ENCODE measurements at places on chromosomes 4 and X.

GRCh38 chrX:149643496-149643895 lies 11.9 kb upstream of the TMEM185A start:
- no peak for DNase-seq

DNA sequence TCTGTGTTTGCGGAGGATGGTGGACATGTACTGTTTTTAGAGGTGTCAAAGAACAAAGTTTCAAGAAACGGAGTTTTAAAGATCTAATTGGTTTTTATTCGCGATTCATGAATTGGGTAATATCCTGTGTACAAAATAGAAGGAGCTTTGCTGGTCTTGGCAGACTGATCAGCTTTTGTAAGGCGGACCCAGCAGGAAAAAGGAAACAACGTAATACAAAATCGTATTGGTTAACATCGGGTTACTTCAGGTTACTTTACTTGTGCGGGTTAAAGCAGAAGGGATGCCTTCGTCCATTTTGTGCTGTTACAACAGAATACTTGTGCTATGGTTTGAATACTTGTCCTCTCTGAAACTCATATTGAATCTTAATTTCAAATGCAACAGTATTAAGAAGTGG lies 11.4 kb upstream of the NYX start:
- no peak for DNase-seq

DNA sequence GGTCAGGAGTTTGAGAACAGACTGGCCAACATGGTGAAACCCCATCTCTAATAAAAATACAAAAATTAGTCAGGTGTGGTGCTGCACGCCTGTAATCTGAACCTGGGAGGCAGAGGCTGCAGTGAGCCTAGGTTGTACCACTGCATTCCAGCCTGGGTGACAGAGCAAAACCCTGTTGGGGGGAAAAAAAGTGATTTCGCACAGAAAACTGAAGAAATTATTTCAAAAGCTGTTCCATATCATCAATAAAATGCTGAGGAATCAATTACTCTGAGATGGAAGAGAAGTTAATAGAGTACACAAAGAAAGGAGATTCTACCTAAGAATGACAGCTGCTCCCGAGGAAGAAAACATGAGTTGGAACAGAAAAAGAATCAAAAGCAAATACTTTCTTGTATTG lies 95.9 kb downstream of the PDGFC start:
- no peak for DNase-seq

DNA sequence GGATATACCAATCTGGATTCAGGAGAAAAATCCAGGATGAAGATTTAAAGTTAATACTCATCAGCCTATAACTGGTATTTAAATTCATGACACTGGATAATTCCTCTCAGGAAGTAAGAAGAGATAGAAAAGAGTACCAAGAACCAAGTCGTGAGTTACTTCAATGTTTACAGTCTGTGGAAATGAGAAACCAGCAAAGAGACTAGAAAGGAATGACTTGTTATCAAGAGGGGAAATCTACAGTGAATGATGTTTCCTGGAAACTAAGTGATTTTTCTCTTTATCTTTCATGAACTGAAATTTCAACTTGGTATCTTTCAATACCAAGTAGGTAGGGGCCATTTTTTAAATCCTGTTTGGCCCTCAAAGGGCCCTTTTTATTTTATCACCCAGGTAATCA lies 217.9 kb upstream of the AFF2 start:
- no peak for DNase-seq

DNA sequence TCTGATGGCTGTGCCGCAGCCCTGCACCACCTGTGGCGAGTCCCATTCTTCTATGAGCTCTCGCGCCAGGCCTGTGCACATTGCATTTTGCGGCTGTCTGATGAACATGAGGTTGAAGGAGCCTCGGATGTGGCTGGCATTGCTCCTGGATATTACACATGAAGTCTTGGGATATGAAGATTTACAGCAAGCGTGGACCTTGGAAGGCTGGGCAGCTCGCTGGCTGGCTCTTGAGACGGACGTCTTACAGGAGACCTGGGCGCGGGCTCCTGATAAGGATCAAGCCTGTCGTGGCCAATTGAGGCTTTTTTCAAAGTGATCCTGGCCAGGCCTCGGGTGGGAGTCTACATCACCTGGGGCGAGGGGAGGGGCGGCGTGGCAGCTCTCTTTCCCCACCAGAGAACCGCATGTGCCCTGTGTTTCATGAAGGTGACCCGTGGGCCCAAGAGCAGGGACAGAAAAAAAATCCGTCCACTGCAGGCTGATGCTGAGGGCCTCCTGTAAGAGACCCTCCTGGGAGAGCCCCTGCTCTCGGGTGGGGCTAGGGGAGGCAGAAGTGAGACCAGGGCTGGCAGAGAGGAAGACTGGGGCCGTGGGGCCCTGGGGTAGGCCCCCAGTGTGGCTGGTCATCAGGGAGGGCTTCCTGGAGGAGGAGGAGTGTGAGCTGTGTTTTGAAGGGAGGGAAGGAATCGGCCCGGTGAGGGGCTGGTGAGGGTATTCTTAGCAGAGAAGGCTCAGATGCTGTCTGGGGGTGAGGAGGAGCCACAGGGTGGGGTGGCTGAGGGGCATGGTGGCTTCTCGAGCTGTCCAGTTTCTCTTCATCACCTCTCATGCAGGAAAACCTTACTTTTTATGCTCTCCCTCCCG lies 23.6 kb downstream of the CPZ start:
- DNase-seq, result no peak

DNA sequence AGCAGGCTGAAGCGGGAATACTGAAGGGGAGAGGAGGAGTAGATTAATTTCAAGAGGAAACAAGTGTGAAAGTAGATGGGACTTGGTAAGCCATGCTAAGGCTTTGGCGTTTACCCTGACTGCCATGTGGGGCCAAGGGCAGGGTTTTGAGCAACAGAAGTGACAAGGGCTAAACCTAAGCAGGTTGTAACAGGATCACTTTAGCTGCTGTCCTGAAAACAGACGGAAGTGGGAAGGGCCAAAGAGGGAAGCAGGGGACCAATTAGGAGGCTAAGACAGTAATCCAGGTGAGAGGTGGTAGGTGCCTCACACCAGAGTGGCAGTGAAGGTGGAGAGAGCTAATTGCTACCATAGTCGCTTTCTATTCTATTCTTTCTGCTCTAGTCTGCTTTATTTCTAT lies 166.5 kb downstream of the PJA1 start:
- peak; percentile 64 for DNase-seq

- peak; percentile 51 for DNase-seq
Measured at GRCh38 chr4:83219344-83220331, 65.0 kb downstream of the COQ2 start.

DNA sequence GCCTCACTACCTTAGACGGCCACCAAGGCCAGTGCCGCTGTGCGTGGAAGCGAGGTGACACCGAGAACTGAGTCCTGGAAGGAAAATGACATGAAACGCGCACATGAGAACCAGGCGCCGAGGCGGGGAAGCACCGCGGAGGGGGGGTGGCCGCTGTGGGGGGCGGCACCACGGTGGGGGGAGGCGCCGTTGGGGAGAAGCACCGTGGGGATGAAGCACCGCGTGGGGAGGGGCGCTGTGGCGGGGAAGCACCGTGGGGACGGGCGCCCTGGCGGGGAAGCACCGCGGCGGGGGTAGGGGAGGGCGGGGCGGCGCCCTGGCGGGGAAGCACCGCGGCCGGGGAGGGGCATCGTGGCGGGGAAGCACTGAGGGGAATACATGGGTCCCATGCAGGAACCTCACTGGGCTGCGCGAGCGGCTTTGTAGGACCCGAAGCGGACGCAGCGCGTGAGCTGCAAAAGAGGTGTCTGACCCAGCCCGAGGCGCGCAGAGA lies 28.0 kb downstream of the PPP2R3B start:
- DNase-seq, result no peak

DNA sequence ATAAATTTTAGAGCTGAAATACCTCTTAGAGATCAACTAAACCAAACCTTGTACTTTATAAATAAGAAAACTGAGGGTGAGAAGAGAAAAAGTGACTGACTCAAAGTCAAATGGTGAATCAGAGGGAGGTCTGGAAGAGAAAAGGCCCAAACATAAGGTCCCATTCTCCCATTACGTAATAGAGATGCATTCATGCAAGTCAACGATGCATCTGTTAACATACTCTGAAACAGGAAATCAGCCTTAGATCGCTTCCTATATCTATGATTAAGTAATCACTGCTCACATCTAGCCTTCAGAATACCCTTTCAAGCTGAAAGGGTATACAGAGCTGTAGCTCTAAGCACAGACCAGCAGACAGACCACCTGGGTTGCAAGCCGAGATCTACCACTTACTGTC lies 6.5 kb downstream of the RNF150 start:
- no peak for DNase-seq

DNA sequence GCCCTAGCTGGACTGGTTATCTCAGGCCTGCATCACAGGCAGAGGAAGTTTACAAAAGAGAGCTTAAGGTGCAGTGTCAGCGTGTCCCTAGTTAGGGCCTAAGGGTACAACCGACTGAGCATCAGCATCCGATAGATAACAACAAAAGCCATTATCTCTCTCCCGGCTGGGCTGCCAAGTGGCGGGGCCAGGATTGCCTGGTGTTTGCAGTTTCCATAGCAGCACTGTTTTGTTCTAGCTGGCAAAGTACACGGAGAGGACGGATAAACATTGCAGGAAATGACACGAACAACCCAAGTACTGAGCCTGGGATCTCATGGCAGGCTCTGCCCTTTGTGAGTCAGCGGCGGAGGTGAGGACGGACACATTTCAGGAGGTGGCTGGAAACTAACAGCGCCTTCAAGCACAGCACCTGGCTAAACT lies 104.7 kb upstream of the NOCT start:
- DNase-seq, result peak; percentile 89

- no peak for DNase-seq
Measured at GRCh38 chr4:152946446-152946845, 10.3 kb downstream of the FHDC1 start.

- no peak for DNase-seq
Measured at GRCh38 chrX:132009350-132009749, 13.8 kb upstream of the STK26 start.

DNA sequence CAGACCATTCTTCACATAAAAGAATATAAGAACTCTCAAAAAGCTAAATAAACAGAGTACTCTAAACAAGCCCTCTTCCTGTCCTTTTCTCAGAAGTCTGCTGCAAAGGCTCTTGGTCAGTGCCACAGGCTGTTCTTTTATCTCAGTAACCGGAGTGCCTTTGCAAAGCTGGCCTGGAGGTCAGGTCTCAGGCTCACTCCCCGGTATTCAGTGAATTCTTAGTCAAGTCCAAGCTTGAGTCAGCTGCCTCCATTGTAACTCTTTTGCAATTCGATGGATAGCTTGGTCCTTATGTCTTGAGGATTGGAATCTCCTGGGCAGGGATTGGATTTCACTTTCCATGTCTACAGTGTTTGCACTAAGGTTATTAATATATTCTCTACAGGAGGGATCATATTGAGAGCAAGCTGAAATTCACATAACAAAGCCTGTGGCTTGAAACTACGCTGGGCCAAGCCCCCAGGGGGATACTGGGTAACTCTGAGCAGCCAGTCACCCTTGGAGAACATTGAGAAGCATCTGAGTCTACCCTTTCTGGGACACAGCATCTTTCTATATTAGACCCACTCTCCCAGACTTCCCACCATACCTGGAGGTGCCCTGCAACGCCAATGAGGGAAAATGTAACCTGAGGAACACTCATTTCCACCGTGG lies 10.0 kb upstream of the HS6ST2 start:
- DNase-seq, result peak; percentile 11

- DNase-seq, result no peak
Measured at GRCh38 chr4:9893329-9894108, 112.1 kb downstream of the DRD5 start.

GRCh38 chr4:182653596-182653995 lies 263.6 kb downstream of the DCTD start:
- no peak for DNase-seq

- no peak for DNase-seq
Measured at GRCh38 chr4:153943738-153944415, 155.0 kb upstream of the SFRP2 start.

GRCh38 chr4:70544279-70544868 lies 26.0 kb downstream of the AMTN start:
- DNase-seq, result peak; percentile 49

- no peak for DNase-seq
Measured at GRCh38 chr4:53436251-53436650, 58.8 kb downstream of the FIP1L1 start.

- DNase-seq, result no peak
Measured at GRCh38 chrX:3577551-3577950, 135.9 kb downstream of the PRKX start.

DNA sequence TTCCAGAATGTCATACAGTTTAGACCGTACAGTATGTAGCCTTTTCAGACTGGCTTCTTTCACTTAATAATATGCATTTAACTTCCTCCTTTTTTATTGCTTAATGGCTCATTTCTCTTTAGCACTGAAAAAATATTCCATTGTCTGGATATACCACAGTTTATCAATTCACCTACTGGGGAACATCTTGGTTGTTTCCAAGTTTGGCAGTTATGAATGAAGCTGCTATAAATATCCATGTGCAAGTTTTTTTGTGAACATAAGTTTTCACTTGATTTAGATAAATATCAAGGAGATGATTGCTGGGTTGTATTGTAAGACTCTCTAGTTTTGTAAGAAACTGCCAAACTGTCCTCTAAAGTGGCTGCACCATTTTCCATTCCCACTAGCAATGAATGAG lies 375.5 kb downstream of the PCDH18 start:
- DNase-seq, result no peak

- no peak for DNase-seq
Measured at GRCh38 chr4:37631551-37631950, 54.6 kb downstream of the RELL1 start.

DNA sequence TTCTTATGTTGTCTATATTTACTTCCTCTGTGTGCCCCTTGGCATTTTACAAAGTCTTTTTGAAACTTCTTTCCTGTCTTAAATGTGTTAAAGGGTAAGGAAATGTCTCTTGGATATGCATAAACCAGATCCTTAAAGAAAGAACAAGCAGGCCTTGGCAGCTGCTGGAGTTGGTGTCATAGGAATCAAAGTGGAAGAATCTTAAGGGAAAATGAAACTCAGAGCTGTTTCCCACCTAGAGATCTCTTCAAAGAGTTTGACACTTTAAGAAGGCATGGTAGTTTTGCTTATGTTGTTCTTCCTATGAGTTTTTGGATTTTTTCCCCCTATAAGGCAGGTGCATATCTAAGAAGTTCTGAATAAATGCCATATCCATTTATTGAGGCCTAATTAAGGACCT lies 37.0 kb upstream of the CWH43 start:
- DNase-seq, result no peak

DNA sequence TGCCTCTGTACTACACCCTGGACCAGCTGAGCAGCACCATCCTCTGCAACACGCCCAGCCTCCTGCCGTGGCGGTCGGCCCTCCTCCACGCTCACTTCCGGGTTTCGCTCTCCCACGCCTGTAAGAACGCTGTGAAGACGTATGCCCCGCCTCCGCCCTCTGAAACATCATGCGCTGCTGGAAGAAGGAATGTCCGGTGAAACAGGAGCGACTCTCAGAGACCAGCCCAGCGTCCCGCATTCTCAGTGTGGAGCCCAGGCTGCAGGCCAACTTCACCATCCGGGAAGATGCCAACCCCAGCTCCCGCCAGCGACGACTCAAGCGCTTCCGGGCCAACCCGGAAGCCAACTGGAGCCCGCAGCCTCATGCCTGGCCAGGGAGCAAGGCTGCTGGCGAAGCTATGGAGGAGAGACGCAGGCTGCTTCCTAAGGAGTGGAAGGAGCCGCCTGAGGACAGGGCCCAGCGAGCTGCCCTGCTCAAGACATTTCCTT lies 186.1 kb upstream of the SLITRK2 start:
- no peak for DNase-seq
